CD4-positive, alpha-beta T cell treated with Interferon gamma for 1 hour (primary cell): ENCODE measurements at places on chromosomes 12 and 14.

DNA sequence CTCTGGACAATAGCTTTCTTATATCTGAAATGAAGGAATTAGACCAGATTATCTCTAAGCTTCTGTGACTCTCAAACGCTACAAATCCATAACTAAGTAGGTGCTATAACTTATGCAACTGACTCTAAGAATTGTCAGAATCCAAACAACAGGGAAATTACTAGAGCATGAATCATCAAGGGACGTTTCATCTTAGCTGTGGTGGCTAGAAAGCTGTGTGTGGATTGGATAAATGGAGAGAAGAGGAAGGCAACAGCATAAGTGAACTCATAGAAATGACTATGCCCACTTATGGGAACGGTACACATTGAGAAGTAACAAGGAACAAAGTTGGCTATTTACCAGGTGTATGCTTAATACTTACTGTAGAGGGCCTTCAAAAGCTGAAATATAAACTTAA is 96.0 kb upstream of the NEDD1 start:
- DNase-seq, result no peak

- peak; percentile 94 for DNase-seq
These were observed at the start of gene VAMP1 for GRCh38 chr12:6470375-6471163. TSS of gene VAMP1 (minus strand) at chr12:6470677. CDS start at chr12:6470531, 146 bp downstream.

DNA sequence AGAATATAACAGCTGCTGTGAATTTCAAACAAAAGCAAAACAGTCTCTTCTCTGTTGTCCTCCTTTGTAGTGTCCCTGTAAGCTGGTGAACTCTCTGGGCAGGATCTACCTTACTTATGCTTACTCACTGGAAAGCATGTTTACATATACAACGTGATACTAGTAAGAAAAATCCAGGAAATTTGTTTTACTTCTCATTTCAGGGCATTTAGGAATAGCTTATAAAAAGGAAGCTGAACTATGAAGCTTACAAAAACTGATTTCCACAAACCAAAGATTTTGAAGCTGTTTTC is 311.0 kb downstream of the NOVA1 start:
- no peak for DNase-seq

DNA sequence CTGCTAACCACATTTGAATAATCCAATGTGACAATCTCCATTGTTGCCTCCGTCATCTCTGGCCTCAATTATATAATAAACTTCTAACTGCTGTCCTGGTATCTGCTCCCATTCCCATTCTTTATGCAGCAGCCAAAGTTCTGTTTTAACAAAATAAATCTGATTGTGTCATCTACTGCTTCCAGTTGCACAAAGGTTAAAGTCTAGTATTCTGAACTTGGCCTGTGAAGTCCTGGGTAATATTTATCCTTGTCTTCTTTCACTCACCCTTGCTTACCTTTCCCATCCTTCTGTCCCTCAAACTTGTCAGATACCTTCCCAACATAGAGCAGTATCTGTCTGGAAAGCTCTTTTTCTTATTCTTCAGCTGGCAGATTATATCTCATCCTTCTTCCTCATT is 19.3 kb upstream of the STRAP start:
- no peak for DNase-seq

DNA sequence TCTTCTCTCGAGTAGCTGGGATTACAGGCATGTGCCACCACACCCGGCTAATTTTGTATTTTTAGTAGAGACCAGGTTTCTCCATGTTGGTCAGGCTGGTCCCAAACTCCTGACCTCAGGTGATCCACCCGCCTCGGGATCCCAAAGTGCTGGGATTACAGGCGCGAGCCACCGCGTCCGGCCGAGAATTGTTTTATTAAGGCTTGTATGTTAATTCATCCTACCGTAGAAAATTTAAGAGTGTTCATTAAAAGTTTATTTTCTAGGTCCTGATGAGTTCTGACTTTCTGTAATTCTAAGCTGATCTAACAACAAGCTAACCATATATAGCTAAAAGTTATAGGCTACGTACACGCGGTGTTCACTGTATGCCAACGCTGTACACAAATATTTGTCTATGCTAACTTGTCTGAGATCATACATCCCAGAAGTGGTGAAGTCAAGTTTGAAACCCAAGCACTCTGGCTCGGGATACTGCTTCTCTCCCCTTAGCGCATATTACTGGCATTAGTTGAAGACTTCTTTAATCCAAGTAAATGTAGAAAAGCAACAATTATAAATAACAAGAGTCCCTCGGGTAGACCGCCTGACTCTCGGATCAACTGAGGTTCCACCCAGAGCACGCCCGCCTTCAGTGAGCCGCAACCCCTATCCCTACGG is 570 bp upstream of the MRPS35 start:
- DNase-seq, result no peak

DNA sequence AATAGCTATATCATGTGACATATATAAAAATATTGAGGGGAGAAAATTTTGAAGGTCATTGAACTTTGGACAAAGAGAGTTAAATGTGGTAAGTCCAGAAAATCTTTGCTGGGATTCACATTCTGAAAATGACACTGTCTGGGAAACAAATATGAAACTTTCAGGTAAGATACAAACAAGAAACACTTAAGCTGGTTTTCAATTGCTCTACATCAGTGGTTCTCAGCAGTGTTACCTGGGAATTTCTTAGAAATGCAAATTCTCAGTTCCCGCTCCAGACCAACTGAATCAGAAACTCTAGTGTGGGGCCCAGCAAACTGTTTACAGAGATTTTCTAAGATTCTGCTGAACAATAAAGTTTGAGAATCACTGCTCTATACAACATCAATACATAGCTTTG is 3.6 kb upstream of the CDK17 start:
- no peak for DNase-seq

GRCh38 chr12:112386726-112387125 is 4.5 kb upstream of the HECTD4 start:
- no peak for DNase-seq
